CD4-positive, alpha-beta T cell treated with Interferon alpha-2 for 1 hour (primary cell): ENCODE measurements at places on chromosomes 1 and 21.

GRCh38 chr1:175127565-175127964, 59.9 kb downstream of the TNN start:
- DNase-seq: no peak

DNA sequence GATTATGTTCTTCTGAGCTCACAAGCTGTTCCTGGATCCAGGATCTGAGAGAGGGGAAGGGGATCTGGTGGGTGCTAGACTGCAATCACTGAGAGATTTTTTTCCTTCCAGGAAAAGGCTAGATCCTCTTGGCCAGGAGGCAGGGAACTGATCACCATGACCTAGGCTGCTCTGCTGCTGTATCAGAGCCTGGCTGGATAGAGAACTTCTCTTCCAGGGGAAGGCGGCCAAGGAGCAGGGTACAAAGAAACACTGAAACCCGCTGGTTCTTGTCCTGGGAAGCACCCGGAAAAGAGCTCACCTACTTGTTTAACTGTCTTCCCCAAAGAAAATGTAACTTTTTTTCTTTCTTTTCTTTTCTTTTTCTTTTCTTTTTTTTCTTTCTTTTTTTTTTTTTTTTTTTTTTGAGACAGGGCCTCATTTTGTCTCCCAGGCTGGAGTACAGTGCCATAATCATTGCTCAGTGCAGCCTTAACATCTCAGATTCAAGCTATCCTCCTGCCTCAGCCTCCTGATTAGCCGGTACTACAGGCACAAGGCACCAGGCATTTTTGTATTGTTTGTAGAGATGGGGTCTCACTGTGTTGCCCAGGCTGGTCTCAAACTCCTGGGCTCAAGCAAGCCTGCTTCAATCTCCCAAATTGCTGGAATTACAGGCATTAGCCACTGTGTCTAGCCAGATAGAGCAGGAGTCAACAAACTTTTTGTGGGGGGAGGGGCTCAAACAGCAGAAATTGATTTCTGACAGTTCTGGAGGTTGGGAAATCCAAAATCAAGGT, 12.4 kb upstream of the RPS6KA1 start:
- no peak for DNase-seq

GRCh38 chr1:238675221-238675620, 711.1 kb upstream of the CHRM3 start:
- no peak for DNase-seq

DNA sequence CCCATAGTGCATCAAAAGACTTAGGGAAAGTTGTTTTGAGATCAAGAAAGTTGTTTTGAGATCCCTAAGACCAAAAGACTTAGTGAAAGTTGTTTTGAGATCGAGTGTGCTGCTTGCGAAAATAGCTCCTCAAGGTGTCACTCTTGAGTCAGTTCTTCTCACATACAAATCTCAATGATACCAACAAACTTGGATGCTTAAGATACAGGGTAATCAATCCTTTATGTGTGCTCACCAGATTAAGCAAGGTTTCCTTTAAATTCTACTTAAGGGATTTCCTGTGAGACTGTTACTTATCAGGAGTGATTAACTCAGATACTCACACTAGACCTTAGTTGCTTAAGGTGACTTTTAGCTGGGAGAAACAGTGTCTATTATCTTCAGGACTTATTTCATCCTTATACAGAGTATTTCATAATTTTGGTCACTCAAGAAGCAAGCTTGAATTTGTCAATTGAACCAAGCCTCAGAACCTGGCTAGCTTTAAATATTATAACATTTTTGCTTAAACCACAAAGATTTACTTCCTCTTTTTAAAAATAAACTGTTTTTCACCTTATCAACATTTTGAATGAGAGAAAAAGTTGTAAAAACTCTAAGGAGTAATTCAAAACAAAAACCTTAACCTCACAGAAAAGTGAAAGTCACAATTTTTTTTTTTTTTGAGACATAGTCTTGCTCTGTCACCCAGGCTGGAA, 8.0 kb upstream of the RLF start:
- peak; percentile 70 for DNase-seq

DNA sequence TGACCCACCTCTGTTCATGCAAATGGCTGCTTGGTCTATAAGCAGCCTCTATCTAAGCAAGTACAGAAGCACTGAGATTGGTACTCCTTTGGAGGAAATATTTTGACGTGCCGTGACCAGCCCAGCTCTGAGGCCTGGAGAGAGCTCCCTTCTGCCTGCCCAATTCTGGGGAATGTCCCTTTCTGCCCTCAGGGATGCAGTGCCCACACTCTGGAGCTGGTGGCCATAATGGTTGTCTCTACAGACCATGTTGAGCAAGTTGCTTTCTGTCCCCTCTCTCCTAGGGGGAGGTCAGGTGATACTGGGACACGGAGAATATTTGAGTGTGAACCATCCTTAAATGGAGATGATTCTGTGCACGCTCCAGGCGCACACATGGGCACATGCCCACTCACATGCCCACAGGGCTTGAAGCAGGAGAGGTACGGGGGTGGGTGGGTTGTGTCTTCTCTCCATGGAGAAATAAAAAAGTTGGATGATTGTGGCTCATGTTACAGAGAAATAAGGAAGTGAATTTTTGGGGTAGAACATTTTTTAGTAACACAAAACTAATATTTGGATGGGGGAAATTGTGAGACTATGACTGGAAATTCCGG, 13.9 kb upstream of the ALPL start:
- no peak for DNase-seq

DNA sequence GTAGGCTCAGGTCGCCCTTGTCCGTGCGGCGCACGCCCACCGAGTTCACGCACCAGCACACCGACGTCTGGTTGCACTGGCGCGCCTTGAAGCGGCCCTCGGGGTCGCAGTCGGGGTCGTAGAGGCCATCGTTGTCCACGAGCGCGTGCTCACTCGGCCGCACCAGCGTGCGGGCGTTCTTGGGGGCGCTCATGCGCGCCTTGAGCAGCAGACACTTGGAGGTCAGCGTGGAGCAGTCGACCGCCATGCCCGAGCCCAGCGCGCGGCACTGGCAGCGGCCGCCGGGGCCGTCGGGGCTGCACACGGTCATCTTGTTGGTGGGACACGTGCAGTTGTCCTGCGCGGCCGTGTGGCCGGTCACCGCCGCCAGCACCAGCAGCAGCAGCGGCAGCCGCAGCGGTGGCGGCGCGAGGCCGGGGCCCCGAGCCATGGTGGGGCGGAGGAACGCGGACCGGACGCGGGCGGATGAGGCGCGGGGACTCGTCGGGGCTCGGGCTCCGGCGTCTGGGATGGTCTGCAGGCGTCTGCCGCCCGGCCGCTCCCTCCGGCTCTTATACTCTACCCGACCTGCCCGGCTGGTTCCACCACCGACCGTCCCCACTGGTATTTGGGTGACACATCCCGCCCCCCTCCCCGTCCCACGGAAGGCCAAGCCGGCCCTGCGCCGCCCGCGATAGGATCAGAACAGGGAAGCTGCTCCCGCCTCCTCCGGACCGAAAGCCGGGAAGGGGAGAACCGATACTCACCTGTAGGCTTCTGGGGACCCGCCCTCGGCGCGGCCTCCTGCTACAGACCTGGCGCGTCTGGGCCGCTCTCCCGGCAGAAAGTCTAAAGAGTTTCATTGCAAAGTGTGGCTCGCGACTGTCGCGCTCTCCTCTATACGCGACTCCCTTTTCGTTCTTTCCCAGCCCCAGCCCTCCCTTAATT, at the start of gene TACSTD2:
TACSTD2 (minus strand) TSS at position 526 of the 927 bp plus-strand sequence; CDS start at position 430, 96 bp downstream.
- DNase-seq: no peak

GRCh38 chr1:240310226-240310925, 218.7 kb downstream of the FMN2 start:
- no peak for DNase-seq

DNA sequence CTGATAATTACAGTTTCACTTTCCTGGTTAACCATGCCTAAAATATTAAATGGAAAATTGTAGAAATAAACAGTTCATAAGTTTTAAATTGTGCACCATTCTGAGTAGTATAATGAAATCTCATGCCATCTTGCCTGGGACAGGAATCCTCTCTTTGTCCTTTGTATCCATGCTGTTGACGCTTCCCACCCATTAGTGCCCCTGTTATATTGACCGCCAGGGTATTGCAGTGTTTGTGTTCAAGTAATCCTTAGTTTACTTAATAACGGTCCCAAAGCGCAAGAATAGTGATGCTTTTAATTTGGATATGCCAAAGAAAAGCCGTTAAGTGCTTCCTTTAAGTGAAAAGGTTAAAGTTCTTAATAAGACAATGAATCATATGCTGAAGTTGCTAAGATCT, 41.7 kb downstream of the RPRD2 start:
- DNase-seq: no peak

DNA sequence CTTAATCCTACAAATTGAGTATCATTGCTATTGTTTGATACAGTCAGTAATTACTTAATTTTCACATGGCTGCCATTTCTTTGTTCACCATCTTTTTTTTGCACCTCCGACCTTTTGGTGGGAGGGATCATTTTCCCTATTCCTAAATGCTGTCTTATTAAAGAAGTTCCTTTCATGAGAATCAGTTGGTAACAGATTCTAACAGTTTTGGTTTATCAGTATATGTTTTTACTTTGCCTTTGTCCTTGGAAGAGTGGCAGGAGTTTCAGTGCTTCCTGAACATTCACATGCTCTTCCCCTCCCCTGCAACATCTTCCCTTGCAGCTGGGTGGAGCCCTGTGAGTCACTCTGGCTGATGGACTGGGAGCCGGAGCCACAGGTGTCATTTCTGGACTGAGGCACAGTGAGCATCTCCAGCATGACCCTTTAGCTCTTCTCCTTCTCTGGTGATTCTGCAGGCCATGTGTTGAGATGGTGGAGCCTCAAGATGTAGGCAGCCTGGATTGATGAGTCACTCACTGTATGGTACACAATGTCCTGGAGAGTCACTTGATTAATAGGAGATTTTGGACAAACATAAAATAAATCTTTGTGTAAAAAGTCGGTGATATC, 217.7 kb downstream of the URB2 start:
- DNase-seq: no peak

DNA sequence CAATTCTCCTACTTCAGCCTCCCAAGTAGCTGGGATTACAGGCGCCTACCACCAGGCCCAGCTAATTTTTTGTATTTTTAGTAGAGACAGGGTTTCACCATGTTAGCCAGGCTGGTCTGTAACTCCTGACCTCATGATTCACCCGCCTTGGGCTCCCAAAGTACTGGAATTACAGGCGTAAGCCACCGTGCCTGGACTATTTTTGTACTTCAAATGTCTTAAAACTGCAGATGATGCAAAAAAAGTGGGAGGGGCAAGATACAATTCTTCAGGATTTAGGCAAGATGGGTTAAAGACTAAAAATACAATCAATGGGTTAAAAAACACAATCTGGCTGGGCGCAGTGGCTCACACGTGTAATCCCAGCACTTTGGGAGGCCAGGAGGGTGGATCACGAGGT, 4.7 kb downstream of the SCAF4 start:
- no peak for DNase-seq

DNA sequence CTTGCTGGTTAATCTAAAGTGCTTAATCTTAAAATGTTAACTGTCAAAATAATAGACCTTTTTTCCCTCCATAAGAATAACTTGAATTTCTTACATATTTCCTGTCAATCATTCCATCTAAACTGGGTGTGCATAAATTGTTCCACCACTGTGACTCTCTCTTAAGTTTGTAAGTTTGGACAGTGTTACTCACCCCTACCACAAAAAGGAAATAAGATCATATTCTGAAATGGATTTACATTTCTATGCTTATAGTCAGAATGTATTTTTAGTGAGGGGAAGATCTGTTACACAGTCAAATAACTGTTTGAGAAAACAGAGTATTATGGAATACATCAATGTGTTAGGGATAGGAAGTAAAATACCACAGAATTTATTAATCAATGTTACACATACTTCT, 109.6 kb upstream of the DPYD start:
- no peak for DNase-seq

GRCh38 chr1:219703368-219703639, 90.4 kb upstream of the ZC3H11B start:
- no peak for DNase-seq

DNA sequence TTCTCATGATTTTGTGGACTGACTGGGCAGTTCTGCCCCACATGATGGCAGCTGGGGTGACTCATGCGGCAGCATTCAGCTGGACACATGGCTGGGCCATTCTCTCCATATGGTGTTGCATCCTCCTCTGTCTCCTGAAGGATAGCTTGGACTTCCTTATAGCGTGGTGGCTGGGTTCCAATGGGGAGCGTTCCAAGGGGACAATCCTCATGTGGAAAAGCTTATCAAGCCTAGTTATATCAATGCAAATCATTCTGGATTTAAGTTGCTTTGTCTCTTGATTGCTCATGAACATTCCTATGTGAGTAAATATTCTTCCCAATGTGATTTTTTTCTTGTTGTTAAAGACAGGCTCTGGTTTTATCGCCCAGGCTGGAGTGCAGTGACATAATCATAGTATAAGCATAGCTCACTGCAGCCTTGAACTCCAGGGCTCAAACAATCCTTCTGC, 13.2 kb upstream of the SLC2A1 start:
- DNase-seq: no peak

DNA sequence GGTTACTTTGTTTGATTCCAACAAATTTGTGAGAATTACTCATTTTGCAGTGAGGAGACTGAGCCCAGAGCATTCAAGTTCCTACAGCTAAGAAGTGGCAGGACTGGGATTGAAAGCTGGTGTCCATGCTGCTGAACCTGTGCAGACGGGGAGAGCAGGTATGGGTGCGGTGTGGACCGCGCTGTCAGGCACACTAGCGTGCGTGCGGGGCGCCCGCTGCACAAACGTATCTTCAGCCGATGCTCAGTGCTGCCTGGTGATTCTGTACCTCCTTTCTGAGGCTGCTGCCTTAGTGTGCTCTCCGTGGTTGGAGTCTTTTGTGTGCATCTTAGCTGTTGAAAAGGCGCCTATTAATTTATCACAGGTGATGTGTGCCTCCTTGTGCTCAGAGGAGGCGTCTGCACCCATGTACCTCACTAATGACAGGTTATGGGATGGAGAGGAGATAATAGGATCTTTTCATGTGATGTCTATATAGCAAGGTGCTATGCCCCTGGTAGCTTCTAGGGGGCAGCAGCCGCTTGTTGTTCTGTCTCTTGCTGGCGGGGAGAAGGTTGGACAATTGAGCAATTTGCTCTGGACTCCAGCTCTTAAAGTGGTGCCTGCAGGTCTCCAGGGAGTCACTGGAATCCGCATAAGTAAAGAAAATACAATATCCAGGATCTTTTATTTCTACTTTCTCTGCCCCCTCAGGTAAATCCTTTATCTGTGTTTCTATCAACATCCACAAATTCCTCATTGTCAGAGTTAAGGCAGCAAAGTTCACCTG, 32.5 kb downstream of the PEX14 start:
- DNase-seq: peak; percentile 74

- no peak for DNase-seq
Measured at GRCh38 chr1:164754088-164754600, 195.2 kb downstream of the PBX1 start.

GRCh38 chr1:39416609-39417008, 74.8 kb upstream of the BMP8A start:
- no peak for DNase-seq

- DNase-seq: no peak
Measured at GRCh38 chr1:201639391-201639790, 100.5 kb downstream of the NAV1 start.

- DNase-seq: no peak
Measured at GRCh38 chr21:38416791-38417190, 81.5 kb downstream of the ERG start.

GRCh38 chr1:180382326-180383115, 119.9 kb downstream of the ACBD6 start:
- no peak for DNase-seq

GRCh38 chr1:41673378-41673777, 188.9 kb upstream of the EDN2 start:
- DNase-seq: peak; percentile 78

- DNase-seq: peak; percentile 82
Measured at GRCh38 chr1:221708987-221709386, 32.9 kb downstream of the DUSP10 start.

- no peak for DNase-seq
Measured at GRCh38 chr1:172760121-172760520, 101.2 kb downstream of the FASLG start.
